ENCODE measurements at places on chromosomes 3 and 15.

DNA sequence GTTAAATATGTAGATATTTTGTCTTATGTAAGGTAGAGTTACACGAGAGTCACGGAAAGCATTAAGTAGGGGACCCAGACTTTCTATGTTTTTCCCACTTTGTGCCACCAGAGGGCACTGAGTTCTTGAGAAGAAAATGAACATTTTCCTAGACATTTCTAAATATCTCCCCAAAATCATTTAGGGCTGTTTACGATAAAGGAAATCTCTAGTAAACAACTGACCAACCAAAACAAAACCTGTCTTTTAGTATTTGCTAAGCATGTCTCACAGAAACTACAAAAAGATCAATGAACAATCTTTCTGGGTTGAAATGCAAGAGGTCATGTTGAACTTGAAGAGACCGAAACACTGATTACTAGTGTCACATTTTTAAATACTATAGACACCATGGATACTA is 16.1 kb downstream of the POU1F1 start:
- DNase-seq = peak; percentile 75

DNA sequence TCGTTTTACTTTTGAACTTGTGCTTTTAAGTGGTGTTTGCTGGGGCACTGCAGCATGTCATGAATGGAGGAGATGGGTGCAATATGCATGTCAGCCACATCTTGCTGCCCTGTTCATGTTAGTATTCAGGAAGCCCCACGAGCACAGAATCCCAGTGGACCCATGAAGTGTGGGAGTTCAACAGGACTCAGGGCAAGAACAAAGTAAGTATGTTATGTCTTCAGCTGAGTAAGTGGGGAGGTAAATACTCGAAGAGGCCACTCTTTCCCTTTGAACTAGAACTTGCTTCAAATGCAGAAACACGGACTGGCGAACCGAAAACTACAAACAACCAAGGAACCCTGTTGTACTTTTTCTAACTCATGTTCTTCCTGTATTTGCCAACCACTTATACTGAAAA is 23.4 kb downstream of the SOX14 start:
- DNase-seq = no peak

GRCh38 chr3:107825556-107825955 is 265.3 kb downstream of the CD47 start:
- no peak for DNase-seq

- no peak for DNase-seq
These were observed 8.3 kb downstream of the ITGA11 start for GRCh38 chr15:68423359-68424296.

DNA sequence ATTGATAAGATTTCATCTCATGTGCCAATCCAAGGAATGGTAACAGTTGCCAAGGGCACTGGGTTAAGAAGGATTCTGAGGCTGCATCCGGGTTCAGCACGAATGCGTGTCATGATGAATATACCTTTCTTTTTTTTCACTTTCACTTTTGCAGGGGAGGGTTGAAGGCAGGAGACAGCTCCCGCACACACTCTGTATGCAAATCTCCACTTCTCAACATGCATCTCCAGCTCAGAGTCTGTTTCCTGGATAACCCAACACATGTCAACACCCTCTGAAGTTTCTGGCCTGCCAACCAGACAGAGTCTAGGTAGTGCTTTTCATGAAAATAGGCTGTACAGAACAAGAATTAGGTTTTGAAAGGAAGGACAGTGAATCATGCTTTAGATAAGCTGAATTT is 21.6 kb downstream of the B4GALT4 start:
- DNase-seq = no peak

DNA sequence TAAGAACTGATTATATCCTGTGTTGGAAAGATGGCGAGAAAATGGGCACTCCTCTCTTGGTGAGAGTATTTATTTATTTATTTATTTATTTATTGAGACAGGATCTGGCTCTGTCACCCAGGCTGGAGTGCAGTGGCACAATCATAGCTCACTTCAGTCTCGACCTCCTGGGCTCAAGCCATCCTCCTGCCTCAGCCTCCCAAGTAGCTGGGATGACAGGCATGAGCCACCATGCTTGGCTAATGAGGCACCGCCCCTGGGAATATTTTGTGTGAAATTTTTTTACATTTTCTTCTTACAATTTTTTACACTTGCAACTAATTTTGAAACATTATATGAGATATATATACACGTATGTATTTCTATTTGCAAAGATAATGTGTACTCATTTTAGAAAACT is 150.5 kb upstream of the PRR20G start:
- no peak for DNase-seq

DNA sequence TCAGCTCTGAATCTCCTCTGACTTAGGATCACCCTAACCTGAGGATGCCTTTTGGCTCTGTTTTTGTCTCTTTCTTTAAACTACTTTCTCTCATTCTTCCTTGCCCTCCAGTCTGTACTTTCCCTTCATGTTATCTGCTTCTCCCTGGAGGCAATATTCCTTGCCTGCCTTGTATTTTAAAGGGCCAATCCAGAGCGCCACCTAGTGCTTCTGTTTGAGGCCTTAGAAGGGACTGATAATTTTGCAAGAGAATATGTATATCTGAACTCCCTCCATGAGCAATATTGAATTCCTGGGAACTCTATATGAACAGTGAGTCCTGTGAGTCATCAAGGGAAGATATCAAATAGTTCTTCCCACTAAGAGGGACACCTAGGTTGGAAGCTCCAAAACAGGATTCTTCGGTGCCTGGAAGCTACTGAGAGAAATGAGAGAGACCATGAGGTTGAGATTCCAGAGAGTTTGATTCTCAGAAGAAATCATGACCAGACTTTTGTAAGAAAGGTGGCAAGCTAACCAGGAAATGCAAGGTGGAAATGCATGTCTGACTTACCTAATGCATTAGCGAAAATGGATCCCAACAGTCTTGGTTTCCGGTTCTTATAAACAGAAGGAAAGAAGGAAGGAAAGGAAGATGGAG is 203.8 kb upstream of the CD96 start:
- DNase-seq = peak; percentile 70

- DNase-seq = no peak
These were observed 664 bp downstream of the PARP3 start for GRCh38 chr3:51942603-51943450.

DNA sequence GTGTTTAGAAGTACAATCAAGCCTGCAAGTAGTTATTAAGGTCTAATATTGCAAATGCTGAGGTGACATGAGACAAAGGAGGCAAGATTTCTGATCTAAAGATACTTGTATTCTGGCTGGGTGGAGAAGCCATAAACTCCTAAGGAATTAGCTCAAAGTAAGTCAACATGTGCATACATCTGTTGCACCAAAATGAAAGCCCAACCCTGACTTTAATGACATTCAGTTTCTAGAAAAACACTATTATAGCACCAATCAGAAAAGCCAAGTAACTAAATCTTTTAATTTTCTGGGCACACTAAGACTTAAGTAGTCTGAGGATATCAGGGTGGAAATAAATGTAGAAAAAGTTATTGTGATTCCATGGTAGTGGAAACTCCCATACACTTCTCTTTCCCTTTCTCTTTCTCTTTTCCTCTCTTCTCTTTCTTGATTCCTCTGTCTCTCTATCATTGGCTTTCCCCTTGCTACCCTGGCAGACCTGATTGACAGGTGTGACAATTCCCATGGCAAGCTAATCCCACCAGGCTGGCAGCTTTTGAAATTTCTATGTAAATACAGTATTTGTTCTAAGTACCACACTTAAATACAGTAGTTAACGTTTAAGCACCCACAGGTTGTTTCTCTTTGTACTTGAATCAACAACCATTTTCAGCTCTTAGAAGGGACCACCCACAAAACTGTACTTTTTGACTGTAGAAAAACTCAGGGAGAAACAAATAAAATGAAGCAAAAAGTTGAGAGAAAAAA is 528.4 kb upstream of the SEMA6D start:
- DNase-seq = no peak

DNA sequence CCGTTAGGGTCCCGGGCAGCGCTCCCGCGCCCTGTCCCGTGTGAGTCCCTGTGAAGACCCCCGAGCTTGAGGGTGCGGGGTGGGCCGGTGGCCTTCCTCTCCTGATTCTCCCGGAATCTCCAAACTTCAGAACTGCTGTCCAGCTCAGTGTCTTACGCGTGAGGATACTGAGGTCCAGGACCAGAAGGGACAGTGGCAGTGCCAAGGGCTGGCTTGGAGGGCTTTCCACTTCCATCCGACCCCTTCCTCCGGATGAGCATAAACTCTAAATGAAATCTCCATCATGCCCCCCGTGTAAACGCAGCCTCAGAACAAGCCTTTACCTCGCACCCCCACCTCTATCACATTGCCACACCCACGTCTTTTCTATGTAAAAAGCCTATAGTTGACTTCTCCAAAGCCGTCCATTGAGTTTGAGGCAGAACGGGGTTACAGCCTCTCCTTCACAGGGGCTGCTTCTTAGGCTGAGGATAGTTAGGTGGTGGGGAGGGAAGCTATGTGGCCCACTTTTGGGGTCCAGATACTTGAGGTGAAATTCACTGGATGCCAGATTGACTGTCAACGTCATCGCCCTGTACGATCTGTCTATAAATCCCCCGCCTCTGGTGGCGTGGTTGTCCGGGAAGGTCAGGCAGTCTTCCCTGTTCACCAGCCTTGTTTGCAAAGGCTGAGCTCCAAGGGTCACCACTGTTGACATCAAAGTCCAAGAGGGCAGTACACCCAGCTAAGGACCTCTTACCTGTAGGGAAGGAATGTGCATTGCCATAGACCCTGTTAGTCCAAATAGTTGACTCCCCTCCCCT is 1.1 kb downstream of the EDEM1 start:
- DNase-seq = peak; percentile 67

- DNase-seq = no peak
These were observed 4.1 kb downstream of the SV2B start for GRCh38 chr15:91104111-91104510.

DNA sequence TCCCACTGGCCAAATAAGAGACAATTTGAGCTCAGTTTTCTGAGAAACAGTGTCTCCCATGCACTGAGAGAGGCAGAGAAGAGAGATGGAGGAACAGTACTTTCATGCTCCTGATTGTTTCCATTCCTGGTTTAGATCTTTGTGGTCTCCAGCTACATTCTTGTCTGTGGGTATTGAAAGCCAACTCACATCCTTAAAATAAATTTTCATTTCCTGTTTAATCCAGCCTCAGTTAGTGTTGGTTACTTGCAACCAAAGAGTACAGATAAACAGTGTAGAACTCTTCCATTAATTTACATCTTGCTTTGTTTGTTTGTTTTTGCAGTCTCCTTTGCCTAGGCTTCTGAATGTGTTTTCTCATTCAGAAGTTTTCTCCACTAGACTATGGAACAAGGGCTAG is 123.7 kb upstream of the CLSTN2 start:
- DNase-seq = no peak

DNA sequence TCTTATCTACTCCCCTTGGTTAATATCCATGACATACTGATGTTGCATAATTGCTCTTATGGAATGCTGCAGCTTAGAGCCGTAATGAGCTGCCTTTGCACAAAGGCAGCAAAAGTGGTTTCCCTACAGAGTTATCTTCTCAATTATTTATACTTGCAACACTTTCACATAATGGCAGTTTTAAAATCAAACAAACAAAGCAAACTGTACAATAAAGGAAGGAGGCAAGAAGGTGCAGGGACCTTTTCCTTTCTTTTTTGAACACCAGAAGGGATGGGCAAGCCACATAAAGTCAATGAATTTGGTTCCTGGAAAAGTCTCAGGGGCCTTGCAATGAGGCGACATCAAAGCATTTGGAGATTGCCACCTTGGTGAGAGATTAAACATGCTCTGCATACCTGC is 188.0 kb downstream of the MEIS2 start:
- no peak for DNase-seq

DNA sequence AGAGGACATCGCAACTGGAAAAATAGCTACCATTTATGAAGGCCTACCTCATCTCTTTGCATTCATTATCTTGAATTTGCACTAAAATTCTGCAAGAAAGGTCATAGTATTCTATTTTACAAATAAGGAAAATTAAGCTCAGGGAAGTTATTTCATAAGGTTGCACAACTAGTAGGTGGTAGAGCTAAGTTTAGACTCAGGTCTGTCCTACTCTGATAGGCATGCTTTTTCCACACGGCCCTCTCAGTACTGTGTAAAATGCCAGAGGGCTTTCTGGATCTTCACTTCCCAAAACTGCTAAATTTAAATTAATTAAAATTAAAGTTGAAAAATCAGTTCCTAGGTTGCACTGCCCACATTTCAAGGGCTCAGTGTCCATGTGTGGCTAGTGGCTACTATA is 18.3 kb downstream of the MAP2K1 start:
- no peak for DNase-seq

GRCh38 chr15:65327651-65328393 is 23.3 kb downstream of the RNU5B-1 start:
- no peak for DNase-seq

- no peak for DNase-seq
These were observed 31.1 kb upstream of the IL16 start for GRCh38 chr15:81165535-81165934.

DNA sequence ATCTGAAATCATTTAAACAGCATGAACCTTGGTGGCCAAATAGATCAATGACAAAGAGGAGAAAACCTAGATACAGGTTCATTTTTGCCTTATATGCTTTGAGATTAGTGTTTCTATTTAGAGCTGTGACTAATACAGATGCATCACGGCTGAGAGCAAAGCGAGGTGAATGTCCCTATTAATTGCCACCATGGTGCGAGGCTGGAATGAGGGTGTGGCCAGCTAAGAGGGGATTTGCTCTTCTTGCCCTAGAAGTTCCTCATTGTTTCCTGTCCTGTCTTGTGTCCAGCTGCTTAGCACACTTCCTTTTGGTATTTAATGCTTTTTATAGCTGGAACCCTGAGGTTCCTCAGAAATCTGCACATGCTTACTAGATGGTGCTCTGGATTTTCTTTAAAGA is 339.1 kb upstream of the RGMA start:
- DNase-seq = no peak

GRCh38 chr3:81485444-81485865 is 276.0 kb downstream of the GBE1 start:
- DNase-seq = no peak

GRCh38 chr3:9087831-9088413 is 124.7 kb upstream of the RAD18 start:
- no peak for DNase-seq

GRCh38 chr3:107313711-107314110 is 63.5 kb upstream of the CCDC54 start:
- no peak for DNase-seq

- DNase-seq = no peak
These were observed 62.0 kb upstream of the NR2E3 start for GRCh38 chr15:71748293-71748718.

GRCh38 chr15:38182900-38183299 is 69.7 kb upstream of the SPRED1 start:
- DNase-seq = no peak

GRCh38 chr15:74369084-74369745 is 1.8 kb upstream of the CYP11A1 start:
- DNase-seq = no peak
